ENCODE measurements at places on chromosomes 11 and 22. TPM values are rescaled to one million over a fixed set of nuclear protein-coding genes. Genes with fewer than 3 reads are reported as not detected.

DNA sequence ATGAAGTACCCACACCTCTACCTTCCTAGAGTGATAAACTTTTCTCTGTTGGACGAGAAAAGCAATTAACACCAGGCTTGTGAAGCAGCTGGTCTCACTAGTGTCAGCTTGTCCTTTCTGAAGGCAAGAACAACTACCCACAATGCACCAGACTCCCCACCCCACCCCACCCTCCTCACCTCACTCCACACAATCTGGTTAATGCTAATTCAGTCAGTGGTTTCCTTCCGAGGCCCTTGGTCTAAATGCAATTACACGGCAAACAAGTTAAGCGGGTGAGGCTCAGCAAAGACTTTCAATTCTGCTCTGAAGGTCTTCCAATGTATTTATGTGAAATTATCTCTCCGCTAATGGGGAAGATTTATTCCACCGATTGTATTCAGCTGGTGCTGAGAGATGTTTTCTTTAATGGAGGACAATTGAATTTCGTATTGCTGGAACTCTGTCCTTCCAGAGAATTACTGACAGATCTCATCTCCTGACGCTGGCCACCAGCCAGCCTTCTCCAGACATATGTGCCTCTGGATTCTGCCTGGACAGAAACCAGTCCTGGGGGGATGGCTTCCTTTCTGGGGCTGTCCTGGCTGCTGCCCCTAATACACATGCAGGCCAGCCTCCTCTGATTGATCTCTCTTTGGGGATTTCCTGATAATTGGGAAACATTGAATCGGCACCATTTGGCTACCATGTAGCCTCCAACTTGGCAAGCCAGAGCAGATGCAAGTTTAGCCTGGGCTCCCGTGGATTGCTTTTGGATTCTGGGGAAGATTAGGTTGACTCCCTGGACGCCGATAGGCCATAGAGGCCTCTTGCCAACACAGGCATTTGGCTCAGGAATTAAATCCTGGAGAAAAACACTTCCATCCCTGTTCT lies 165.8 kb upstream of the NARS2 start:
- H3K4me3 ChIP-seq: no peak overlapping the region
- no peaks in the 10 kb centered on the region for H3K4me1 ChIP-seq
- no peaks in the 10 kb centered on the region for H3K36me3 ChIP-seq
- H3K27ac ChIP-seq: no peak overlapping the region
- DNase-seq: no peak

PVALB gene
- total RNA-seq: not detected

DNA sequence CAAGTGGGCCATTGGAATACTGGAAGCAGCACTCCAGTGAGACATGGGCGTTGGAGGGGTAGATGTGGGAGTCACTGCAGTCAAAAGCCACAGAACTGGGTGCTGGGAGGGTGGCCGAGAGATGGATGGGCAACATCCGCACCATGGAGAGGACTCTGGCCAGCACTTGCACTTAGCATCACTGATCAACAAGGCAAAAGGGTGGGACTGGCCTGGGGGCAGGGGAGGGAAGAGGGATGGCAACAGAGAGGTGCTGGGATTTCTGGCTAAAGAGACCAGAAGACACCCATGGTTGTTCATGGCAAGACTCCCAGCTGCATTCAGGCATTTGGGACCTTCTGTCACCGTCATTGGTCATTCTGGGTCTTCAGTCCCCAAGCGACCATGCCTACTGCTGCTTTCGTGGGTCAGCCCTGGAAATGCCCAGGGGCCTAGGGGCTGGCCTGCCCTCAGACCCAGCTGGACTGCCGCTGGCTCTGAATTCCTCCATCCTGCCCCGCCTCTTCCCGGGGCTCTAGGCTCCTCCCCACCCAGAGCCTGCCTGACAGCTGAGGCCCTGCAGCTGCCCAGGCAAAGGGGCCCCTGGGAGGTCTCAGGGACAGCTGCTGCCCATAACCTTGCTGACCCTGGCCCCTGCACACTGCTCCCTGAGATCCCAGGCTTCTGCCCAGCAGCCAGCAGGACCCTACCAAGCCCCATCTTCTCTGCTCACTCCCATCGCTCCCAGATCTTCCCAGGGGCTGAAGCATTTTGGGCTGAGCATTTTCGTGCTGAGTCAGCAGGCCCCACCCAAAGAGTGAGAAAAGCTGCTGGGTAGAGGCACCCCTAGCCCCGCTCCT lies 13.0 kb upstream of the CDC42EP2 start:
- no peaks in the 10 kb centered on the region for H3K36me3 ChIP-seq
- H3K27me3 ChIP-seq: no peaks in the 10 kb centered on the region
- no peak for DNase-seq
- no peaks in the 10 kb centered on the region for H3K4me1 ChIP-seq

DNA sequence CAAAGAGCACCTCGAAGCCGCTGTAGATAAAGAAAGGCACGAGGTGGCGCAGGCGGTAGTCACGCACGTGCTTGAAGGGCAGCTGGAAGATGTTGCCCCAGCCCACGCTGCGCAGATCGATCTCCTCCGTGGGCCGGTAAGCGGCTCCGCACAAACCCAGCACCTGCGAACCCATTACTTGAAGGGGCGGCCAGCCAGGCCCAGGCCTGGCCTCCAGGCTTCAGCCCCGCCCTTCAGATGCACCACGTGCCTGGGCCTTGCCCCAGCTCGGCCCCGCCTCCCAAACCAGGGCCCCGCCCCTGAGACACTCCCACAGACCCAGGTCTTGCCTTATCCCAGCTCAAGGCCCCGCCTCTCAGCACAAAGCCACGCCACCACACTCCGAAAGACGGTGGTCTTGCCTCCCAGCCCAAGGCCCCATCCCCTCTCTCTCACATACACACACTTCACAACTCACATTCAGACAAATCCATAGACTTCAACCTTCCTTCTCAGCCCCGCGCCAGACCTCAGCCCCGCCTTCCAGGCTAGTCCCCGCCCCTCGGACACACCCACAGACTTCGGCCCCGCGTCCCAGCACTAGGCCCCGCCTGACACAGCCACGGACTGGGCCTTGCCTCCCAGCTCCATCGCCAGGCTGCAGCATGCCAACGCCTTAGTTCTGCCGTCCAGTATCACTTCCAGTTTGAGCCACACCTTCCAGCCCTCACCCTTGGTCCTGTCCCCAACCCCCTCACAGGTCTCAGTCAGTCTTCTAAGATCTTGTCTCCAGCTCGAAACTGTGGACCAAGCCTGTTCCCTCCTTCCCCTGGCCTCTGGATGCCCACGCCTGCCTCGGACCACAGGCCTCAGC lies 7.0 kb downstream of the UNC93B1 start:
- no peak for DNase-seq
- no peaks in the 10 kb centered on the region for H3K36me3 ChIP-seq
- no peak overlapping the region for H3K27ac ChIP-seq
- H3K4me1 ChIP-seq: peaks cover under 1% of the 10 kb centered on the region
- no peak overlapping the region for H3K4me3 ChIP-seq

SLC22A9 gene
- not detected for total RNA-seq

DNA sequence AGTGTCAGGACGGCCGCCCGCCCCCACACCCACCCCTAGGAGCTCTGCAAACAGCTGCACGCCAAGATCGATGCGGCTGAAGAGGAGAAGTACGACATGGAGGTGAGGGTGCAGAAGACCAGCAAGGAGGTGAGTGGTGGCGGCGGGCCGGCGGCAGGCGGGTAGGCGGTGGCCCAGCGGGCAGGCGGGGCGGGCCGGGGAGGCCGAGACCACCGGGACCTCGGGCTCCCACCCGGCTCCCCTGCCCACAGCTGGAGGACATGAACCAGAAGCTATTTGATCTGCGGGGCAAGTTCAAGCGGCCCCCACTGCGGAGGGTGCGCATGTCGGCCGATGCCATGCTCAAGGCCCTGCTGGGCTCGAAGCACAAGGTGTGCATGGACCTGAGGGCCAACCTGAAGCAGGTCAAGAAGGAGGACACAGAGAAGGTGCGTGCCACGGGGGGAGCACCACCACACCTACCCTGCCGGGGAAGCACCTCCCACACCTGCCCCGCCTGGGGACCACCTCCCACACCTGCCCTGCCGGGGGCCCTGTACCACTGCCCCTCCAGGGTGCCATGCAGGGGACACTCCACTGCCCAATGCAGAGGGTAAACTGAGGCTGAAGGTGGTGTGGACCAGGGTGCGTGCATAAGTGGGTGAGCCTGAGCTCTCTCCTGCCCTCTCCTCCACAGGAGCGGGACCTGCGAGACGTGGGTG lies 2.1 kb downstream of the TNNI2 start:
- no peaks in the 10 kb centered on the region for H3K36me3 ChIP-seq
- H3K27ac ChIP-seq: no peak overlapping the region
- H3K4me3 ChIP-seq: no peak overlapping the region
- H3K4me1 ChIP-seq: no peaks in the 10 kb centered on the region
- no peak for DNase-seq
- no peaks in the 10 kb centered on the region for H3K27me3 ChIP-seq

DNA sequence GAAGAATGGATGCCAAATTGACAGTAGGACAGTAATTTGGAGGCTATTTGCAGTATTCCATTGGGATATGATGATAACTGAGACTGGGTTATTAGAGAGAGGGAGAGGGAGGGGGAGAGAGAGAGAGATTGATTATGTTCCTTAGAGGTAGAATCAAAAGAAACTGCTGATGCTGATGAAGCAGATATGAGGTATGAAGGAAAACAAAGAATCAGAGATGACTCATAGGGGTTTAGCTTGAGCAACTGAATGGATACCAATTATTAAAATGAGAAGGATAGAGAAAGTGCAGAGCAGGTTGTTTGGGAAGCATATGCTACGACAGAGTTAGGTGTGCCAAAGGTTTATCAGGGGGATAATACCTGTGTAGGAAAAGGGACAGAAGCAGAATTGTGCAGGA lies 12.8 kb upstream of the NUCB2 start:
- no peaks in the 10 kb centered on the region for H3K4me1 ChIP-seq
- H3K27me3 ChIP-seq: no peaks in the 10 kb centered on the region
- H3K36me3 ChIP-seq: no peaks in the 10 kb centered on the region
- no peak for DNase-seq
- H3K4me3 ChIP-seq: no peak overlapping the region
- no peak overlapping the region for H3K27ac ChIP-seq

RIC3 gene
- 8.5 TPM for total RNA-seq

- H3K27me3 ChIP-seq: no peaks in the 10 kb centered on the region
- H3K4me1 ChIP-seq: no peaks in the 10 kb centered on the region
Observed at GRCh38 chr11:79971255-79971654, 530.4 kb upstream of the TENM4 start.

DNA sequence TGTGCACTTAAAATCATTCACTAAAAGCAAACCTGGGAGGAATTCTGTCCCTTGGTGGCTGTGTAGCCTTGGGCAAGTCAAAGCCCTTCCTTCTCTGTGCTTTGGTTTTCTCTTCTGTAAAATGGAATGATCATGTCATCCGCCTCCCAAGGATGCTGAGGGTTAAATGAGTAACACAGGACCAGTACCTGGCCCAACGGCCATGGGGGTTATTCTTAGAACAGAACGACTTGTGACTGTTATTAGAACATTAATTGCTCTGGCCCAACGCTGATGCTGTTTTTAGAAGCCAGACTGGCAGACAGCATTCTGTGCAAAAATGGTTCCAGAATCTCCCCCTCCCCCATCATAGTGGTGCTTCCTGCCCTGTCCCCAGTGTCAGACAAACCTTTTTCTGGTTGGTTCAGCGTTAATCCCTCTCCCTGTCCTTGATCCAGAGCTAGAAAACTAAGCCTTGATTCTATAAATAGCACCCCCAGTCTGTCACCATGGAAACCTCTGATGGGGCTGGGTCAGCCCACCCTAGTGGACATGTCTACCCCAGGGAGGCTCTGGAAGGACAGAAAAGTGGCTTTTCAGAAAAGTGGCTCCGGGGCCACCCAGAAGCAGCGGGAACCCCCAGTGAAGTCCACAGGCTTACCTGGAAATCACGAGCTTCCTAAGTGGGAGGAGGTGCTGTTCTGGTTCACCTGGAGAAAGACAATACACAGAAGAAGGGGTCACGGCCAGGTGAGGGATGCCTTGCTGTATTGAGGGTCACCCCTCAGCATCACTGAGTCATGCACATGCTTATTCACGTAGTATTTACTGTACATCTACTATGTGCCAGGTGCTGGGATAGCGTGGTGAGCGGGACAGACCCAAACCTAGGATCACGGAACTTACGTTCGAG lies 15.5 kb upstream of the TFIP11 start:
- peak overlapping the region; percentile 89 for H3K27ac ChIP-seq
- no peak overlapping the region for H3K4me3 ChIP-seq
- no peaks in the 10 kb centered on the region for H3K27me3 ChIP-seq
- peaks cover 39% of the 10 kb centered on the region for H3K36me3 ChIP-seq
- DNase-seq: no peak
- no peaks in the 10 kb centered on the region for H3K4me1 ChIP-seq

KRTAP5-9 gene
- total RNA-seq: not detected

DNA sequence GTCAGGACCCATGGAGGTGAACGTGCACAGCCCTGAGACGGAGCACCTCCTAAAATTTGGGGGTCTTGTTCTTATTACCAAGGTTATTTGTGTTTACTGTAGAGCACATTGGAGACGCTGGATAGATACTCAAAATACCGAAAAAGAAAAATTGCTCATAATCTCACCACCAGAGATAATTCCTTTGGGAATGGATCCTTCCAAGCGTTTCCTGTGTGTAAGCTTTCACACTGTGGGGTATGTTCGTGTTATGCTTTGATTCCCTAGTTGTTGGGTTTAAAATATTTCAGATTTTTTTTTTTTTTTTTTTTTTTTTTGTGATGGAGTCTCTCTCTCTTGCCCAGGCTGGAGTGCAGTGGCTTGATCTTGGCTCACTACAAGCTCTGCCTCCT lies 14.1 kb upstream of the MRGPRD start:
- no peak for DNase-seq
- no peaks in the 10 kb centered on the region for H3K27me3 ChIP-seq
- no peaks in the 10 kb centered on the region for H3K36me3 ChIP-seq
- no peak overlapping the region for H3K4me3 ChIP-seq
- peaks cover 18% of the 10 kb centered on the region for H3K4me1 ChIP-seq
- H3K27ac ChIP-seq: no peak overlapping the region

DNA sequence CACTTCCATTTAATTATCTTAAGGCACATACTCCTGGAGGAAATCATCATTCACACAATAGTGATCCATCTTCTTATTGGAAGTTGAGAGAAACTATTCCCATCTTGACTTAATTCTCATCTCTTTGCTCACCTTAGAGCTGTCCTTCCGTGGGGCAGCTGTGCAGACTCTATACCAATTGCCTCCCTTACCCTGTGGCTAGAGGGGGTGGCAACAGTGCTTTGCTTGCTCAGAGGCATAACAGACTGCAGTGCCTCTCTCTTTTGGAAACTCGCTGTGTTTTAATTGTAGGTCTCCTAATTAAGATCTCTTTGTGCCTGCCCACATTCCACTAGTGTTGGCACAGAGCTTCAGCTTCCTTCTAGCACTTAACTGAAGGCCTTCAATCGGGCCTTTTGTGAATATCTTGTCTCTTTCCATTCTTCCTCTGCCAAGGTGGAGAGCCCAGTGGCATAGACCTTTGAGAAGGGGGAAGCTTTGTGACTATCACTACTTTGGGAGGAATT lies 5.5 kb downstream of the KMT2A start:
- no peaks in the 10 kb centered on the region for H3K36me3 ChIP-seq
- no peak overlapping the region for H3K27ac ChIP-seq
- H3K4me3 ChIP-seq: no peak overlapping the region
